ENCODE measurements at places on chromosomes 3 and 15.

GRCh38 chr3:188746291-188746783, 425.4 kb upstream of the TPRG1 start:
- no peak for DNase-seq

GRCh38 chr3:132236701-132237651, 80.2 kb upstream of the ACP3 start:
- no peak for DNase-seq

DNA sequence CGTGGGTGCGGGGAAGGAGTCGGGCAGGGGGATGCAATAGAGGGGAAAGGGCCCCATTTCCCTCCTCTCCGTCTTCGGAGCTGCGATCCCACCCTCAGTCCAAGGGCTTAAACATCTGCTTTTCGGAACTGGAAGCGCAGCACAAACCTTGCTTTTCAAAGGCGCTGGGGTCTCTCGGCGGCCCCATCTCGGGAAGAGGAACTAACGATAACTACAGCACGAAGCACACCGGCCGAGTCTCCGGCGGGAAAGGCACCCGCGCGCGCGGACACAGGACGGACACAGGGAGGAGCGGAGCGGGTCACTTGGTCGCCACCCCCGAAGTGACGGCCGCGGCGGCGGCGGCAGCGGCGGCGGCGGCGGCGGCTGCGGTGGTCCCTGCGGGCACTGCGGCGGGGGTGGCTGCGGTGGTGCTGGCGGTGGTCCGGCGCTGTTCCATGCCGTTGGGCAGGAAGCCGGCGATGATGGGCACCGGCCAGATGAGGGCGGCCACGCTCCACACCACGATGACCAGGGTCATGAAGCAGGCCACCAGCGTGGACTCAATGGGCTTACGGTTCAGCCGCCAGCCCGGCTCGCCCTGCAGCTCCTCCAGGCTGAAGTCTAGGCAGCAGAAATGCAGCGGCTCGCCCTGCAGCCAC, 1.1 kb downstream of the TMEM158 start:
- no peak for DNase-seq

DNA sequence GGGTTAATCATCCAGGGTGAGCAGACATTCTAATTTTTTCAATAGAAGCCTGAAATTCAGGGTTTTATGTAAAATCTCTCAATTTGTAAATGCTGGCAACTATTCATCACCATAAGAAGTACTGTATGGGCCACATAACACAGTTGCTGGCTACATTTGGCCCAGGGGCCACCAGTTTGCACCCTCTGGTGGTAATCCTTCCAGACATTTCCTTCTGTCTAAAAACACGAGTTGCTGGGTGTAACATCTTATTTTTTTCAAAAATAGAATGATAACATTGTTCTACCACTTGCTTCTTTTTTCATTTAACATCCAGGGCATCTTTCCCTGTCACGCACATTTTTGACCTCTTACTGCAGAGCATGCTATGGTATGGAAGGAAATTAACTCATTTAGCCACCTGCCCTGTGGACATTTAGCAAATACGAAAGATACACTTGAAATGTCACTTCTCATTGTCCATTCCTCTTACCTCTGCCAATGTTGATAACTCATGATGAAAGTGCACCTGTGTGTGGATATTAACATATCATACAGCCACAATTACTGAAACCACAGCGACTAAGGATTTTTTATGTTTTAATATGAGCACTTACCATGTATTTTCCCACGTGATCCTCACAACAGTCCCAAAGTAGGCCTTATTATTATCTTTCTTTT, 117.5 kb upstream of the ARHGEF3 start:
- DNase-seq: no peak

DNA sequence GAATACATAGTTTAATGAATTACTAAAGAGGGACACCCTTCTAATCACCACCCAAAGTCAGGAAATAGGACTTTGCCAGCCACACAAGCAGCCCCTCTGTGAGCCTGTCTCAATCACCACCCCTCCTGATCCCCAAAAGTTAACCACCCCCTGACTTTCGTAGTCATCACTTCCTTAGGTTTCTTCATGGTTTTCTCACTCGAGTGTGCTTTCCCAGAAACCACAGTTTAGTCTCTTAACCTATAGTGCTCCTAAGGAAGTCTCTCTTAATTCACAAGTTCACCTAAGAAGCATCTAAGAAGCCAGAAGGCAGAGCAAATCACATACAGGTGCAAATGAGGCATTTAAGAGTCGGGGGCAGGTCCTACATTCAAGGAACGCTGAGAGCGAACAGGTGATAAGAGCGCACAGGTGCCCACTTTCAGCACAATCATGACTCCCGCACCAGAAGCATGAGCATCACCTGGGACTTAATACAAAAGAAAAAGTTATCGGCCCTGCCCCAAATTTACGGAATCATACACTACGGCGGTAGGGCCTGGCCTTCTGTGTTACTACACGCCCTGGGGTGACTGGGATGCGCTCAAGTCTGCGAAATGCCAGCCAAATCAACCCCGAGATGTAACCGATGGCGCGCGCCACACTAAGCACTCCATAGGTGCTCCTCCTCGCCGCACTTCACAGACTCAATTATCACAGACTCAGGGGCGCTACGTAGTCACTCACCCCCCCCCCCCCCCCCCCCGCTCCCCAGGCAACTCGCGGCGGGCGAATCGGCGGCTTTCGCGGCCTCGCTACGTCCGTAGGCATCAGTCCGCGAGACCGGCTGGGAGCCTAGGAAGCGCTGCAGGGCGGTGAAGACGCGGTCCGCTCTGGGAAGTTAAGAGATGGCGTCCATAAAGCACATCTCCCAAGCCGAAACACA, 815 bp downstream of the ULK4 start:
- peak; percentile 4 for DNase-seq

GRCh38 chr3:71062037-71062932, 521.2 kb downstream of the FOXP1 start:
- DNase-seq: no peak

DNA sequence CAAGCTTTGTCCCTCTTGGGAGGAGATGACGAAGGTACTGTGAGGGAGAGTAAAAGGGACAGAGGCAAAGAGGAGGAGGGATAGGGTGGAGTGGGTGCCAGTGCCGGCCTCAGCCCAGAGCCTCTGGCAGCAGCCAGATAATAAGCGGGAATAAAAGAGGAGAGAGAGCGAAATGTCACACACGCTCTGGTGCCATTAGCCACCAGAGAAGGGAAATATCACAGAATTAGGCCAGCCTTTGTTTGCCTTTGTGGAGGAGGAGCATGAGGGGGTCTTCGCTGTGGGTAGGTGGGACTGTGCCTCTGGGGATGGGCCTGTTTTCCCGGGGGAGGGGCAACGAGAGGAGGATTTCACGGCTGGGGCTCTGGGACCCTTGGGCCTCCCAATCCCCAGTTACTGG, 67.8 kb downstream of the LINGO1 start:
- DNase-seq: no peak

- no peak for DNase-seq
Measured at GRCh38 chr3:64648927-64649906, 38.6 kb downstream of the ADAMTS9 start.

DNA sequence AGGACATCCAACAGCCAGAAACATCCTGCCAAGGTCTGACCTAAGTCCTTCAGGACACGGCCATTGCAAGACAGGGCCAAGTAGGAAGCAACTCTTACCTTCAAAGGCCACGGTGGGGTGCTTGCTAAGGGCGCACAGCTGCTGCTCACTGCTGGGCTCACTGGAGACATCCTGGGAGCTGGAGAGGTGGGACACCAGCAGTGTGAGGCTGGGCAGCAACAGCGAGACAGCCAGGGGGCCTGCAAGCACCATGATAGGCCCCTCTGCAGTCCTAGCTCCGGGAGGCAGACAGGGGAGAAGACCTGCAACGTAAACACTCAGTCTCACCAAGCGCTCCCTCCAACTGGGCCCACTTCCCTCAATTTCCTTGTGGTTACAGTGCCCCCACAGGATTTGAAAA, 79.2 kb downstream of the SEMA5B start:
- DNase-seq: no peak

GRCh38 chr15:71782422-71783165, 27.8 kb upstream of the NR2E3 start:
- no peak for DNase-seq

- no peak for DNase-seq
Measured at GRCh38 chr15:73254598-73254997, 114.2 kb downstream of the HCN4 start.

- DNase-seq: peak; percentile 29
Measured at GRCh38 chr3:42012935-42013690, 51.2 kb upstream of the ULK4 start.

DNA sequence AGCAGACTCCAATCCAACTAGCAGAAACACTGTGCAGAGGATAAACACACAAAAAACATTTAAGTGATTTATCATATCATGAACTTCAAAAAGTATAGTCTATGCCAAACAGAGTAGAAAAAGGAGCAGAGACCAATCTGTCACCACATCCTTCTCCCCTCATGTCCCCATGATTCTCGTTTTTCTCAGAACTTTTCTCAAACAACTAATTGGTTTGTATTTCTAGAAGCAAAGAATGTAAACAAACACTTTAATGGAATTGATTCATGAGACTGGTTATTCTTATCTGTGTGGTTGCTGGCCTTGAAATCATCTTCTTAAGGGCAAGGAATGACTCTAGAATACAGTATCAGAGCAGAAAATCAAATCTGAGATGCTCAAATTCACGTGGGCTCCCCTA, 294.2 kb upstream of the THBS1 start:
- no peak for DNase-seq

DNA sequence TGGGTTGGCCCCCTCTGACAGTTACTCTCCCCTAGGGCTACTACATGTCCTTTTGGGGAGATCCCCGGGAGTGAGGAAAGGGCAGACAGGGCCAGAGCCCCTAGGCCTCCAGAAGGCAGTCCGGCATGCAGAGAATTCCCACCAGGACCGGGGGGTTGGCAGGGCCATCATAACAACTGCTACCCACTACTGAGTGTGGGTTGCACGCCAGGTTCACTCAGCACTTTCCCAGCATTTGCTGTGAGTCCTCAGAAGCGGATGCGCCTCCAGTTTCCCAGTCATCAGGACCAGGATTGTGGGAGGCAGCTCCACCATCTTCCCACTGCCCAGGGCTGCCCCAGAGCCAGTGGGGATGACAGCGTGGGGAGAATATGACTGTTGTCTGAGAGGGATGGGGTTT, 51.2 kb upstream of the HERC1 start:
- no peak for DNase-seq

- no peak for DNase-seq
Measured at GRCh38 chr15:39247574-39247973, 333.3 kb upstream of the THBS1 start.

GRCh38 chr15:69509131-69509530, 56.5 kb downstream of the RPLP1 start:
- no peak for DNase-seq

DNA sequence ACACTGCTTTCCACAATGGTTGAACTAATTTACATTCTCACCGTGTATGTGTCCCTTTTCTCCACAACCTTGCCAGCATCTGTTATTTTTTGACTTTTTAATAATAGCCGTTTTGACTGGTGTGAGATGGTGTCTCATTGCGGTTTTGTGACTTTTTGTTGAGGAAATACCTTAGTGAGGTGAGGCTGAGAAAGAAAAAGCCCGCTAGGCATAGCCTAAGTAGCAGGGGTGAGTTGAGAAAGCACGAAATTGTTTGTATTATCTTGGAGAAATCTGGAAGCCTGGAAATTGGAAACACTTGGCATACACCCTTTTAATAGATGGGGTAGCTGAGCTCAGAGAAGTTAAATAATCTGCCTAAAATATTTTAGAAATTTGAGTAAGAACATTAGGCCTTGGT, 61.5 kb upstream of the CFAP161 start:
- DNase-seq: no peak

DNA sequence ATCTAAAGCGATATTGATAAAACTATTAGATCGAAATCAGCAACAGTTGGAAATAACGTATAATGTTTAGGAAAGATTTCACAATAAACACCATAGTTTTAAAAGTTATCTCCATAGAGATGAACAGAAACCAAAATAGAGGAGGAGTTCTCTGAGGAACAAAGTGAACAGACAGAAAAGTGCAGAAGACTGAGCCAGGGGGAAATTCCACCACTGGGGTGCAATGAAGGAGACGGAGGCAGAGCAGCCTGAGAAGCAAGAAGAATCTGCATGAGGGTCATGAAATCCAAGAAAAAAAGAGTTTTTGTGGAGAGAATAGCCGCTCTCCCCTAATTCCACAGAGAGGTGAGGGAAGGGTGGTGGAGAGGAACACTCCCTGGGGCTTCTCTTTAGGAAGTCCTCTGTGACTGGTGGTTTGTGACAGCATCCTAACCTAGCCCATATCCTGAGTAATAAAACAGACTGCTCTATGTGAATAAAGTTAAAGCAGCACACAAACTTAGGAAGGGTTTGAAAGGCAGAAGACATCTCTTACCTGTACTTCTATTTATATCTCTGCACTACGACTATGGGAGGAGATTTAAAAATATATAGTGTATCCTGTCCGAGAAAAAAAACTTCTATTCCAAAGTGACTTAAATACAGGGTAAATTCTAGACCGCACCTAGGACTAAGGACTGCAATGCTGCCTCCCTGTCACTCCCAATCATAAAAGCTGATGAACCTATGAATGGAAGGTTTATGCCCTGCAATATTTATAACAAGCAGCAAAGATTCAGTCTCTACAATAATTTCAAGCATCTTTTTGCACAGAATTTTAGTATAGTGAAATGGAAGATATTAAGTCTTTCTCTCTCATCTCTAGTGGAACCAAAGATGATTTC, 22.9 kb downstream of the ATP8B4 start:
- DNase-seq: no peak

GRCh38 chr15:36810656-36811449, 231.4 kb downstream of the CDIN1 start:
- DNase-seq: no peak

Data from NCI-H2171 (cell line).